ENCODE measurements at places on chromosomes 2 and 18. TPM values are rescaled to one million over a fixed set of nuclear protein-coding genes. Genes with fewer than 3 reads are reported as not detected.

The ANKRD30BL gene
- total RNA-seq = 12.6 TPM

The CDH2 gene
- 215 TPM for total RNA-seq

The NMS gene
- not detected for total RNA-seq

The HNRNPA3 gene
- 63.2 TPM for total RNA-seq

The TMEM178A gene
- total RNA-seq = 26.9 TPM

The CTAGE1 gene
- not detected for total RNA-seq

The AQP4 gene
- 57.9 TPM for total RNA-seq

The AFG3L2 gene
- 33.8 TPM for total RNA-seq

The DHRS9 gene
- total RNA-seq = 0.82 TPM

The BOLL gene
- total RNA-seq = not detected

The POTEI gene
- under 0.01 TPM for total RNA-seq

The MEP1B gene
- total RNA-seq = 0.41 TPM
